ENCODE measurements at places on chromosomes 12 and 14.

DNA sequence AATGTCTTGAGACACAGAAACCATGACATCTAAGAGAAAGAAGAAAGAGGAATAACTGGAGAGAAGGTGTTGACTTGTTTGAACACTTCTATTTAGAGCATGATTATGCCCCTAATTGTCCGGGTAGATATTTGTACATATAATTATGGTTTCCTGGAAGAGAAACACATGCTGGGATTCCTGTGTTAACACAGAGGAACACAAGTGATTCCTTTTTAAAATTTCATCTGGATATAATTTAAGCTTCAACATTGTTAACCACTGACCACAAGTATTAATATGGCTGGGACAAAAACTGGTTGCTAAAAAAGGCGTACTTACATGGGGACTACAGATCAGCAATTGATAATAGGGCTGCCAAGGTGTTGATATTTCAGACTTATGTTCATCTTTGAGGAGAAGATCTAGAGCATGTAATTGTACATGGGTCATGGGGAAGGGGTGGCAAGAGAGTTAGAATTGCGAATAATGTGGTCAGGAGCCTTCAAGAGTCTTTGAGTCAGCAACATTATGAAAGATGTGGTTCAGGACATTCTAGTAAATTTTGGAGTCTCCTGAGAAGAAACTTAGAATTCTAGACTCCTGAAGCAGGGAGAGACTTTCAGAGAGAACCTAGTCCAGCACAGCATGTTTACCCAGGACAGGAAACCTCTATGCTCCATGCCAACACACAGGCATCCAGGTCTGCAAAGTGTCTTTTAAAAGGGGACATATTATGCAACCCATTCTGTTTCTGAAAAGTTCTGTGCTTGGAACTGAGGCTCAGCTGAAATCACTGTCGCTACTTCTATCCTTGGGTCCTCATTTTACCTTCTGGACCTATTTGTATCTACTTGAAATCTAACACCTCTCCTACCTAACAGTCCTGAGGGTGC, 56.5 kb downstream of the SLC38A1 start:
- no peak for DNase-seq

DNA sequence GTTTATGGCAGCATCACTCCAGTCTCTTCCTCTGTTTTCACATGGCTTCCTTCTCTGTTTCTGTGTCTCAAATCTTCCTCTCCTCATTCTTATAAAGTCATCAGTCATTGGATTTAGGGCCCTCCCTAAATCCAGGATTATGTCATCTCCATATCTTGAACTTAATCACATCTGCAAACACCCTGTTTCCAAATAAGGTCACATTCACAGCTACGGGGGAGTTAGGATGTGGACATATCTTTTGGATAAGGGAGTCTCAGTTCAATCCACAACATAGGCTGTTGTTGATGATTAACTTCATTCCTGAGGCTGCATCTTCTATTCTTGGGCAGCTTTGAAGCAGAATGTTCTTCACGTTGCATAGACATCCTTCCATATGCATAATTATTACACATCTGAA, 40.3 kb upstream of the NTF3 start:
- no peak for DNase-seq

DNA sequence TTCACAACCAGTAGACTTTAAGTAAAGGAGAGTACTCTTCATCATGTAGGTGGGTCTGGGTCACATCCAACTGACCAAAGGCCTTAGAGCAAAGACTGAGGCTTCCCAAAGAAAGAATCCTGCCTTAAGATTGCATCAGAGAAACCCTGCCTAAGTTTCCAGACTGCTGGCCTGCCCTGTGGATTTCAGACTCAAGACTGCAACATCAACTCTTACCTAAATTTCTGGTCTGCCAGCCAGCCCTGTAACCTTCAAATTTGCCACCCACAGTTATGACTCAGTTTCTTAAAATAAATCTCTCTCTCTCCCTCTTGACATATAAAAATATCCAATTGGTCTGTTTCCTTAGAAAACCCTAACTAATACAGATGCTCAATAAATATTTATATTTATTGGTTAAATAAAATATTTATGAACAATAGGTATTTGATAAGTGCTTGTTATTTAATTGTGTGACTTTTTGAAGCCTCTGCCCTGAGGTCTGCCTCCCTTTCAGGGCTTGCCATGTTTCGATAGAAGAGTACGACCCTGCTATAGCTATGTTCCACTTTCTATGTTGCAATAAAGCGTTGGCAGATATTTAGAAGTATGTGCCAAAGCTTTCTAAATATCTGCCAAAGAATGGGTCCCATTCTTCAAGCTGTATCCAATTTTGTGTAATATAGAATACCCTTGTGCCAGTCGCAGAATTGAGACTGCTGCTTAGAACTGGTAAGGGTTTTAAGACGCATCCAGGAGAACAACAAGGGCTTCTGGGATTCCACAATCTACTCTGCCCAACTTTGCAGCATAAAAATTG, 65.7 kb downstream of the TMEM30B start:
- DNase-seq: no peak

- no peak for DNase-seq
These were observed 18.7 kb upstream of the KIF26A start for GRCh38 chr14:104119488-104120251.

DNA sequence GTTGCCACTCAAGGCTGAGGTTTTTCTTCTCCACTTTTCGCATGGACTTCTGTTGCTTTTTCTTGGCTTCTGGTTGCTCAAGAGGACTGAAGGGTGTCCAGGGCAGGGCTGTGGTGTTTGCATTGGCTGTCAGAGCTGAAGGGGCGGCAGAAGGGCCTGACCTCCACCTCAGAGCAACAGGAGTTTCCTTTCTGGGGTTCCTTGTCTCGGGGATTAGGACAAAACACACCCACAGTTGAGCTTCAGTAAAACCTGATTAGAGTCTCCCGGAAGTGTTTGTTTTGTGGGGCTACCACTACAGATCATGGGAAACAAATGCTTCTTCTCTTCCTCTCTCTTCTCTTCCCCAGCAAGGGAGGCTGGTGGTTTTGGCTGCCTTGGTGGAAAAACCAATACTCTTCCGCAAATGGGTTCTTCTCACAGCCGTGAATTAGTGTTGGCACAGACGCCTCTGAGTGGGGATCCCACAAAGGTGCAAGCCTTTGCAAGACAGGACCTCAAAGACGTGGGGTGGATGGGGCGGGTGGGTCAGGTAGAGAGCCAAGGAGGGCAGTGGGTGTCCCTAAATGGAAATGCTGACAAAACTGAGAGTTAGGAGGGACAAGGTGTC, 317.7 kb upstream of the TBX3 start:
- no peak for DNase-seq

DNA sequence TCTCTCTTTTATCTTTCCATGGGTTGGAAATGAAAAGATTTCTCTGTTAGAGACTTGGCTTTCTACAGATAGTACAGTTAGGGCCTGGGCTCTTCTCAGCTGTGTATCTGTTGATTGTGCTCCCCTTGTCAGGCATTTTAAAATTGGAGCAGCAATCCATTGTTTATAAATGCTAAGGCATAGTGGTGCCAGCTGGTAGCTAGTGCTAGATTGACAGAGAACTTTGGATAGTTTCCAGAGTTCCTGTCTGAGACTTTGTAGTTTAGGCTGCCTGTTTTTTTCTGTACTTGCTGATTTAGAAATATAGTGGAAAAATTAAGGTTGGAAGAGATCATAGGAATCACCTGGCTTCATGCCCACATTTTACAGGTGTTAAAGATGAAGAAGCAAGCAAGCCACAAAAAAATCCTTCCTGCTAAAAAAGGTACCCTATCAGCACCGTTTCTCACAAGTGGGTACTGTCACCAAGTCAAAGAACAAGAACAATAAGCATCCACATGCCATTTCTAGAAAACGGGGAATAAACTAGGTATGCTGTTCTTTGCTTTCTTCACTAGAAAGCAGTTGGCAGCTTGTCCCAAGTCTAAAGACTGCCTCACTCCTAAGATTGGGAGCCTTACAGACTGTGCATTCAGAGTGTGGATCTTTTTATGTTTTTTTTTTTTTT, 6.2 kb downstream of the TTLL5 start:
- DNase-seq: no peak

DNA sequence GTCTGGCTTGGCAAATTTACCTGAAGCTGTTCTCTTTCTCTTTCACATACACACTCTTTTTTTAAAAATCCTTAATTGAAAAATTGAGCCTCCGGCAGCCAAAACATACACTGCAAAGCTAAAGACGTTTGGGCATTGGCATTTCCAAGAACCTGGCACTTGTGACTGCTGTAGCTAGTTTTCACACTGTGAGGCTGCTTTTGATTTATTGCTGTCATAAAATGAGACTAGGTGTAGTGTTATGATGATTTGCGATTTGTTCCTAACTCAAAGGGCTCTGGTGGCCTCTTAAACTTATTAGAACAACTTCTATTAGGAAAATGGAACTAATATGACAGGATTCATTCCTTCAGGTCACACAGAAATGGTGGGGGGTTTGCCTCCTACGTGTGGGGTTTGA, 377.1 kb upstream of the FAR2 start:
- DNase-seq: no peak

- DNase-seq: no peak
These were observed 182.7 kb upstream of the TMPO start for GRCh38 chr12:98332642-98333041.

DNA sequence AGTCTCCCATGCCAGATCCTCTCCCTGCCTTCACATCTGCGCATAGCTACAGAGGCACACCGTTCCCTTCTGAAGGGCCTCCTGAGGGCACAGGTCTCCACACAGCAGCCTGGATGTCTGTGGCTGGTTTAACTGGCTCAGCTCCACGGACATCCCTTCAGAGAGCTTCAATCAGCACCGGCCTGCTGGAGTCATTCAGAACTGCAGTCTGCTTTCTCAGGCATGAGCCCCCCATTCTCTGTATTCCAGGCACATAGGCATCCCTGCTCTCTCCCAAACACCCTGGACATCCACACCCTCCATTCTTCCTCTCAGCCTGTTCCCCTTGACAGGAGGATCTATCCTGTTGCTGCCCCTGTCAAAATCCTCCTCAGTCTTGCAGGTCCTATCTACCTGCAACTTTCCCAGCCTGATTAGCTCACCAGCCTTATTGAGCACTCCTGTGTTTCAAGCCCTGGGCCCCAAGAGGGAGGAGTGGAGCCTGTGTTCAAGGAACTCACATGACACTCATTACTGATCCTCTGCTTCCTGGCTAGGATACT, 2.9 kb upstream of the DHRS2 start:
- DNase-seq: no peak

DNA sequence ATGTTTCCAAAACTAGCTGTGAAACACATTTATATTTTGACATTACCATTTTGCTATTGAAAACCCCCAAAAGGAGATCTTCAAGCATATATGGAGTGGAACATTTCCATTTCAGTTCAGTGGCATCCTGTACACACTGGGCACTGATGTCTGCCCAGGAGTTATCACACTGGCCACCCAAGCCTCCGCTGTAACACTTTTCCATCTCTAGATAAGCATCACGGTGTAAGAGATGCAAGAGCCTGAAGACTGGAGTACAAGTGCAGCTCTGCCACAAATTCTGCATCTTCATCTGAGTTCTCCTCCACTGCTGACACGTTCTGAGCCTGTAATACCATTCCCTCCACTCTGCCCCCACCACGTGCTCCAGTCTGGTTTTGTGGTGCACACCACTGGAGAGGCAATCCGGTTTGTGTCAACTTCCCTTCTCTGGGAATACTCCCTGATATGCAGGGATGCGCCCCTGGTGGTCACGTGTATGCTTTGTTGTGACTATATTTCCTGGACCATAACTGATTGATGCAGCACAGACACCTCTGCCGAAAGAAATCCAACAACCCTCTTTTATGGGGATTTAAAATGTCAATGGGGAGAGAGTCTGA, 12.7 kb downstream of the SPTLC2 start:
- DNase-seq: no peak
